ENCODE measurements at places on chromosomes 7 and 10.

DNA sequence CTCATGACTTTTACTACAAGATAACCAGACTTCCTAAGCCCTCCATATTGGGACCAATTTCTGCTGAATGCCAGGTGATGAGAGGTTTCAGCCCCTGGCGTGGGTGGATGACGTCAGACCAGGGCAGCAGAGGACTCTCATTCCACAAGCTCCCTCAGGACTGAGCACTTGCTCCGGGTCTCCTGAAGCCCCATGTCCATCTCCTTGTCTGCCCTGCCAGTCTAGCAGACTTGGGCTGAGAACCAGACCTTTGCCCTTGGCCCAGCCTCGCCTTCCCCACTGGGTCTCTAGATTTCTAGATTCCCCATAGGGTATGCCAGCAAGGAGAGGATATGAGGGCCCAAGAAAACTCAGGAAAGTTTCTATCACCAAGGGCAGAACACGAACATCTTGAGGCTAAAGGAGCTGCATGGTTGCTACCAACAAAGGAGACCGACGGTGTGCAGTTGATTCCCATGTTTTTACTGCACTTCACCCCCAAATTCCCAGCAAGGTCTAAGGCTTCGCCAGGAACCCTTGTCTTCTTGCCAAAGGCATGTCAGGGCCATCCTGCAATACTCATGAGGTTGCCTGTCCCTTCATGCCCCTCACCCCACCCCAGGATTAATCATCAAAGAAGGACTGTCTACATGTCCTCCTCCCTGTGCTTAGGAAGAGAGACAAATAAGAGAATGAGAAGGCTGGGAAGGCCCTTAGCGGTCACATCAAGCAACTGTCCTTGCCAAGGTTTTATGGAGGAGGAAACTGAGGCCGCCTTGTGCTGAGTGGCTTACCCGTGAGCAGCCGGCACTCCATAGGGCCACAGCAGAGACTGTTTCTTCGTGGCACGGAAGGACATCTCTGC, 96.5 kb upstream of the MACROH2A2 start:
- DNase-seq, result no peak

DNA sequence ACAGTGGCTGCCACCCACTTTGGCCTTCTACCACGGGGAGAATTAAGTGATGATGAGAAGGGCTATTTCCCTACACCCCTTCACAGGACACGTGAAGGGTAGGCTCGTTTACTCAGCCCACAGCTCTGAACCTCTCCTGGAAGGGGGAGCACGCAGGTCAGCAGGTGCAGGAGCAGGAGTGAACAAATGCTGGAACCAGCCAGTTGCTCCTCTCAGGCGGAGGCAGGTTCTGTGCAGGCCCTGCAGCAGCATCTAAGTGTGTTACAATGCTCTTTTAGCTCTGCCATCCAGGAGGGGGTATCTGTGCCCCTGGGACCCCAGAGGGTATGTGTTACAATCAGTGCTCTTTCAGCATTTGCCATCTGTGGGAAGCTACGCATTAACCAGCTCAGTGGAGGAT, 61.2 kb downstream of the AHR start:
- DNase-seq, result no peak

GRCh38 chr7:30659312-30659711, 22.9 kb downstream of the CRHR2 start:
- DNase-seq, result no peak

DNA sequence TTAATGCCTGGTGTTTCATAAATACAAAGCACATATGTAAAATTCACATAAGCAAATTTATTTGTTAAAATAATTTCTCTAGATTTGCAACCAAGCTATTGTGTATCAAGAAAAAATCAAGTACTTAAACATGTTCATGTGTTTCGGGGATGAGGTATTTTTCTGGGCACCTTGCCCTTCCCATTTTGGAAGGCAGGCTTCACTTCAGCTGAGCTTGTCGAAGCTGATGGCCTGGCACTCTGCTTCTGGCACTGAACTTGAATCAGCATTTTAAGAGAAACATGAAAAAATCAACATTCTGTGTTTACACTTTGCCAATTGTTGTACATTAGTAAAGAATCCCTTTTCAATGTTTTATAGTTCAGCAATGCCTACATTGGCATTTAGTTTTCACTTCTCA, 179.1 kb upstream of the STEAP4 start:
- DNase-seq, result no peak

DNA sequence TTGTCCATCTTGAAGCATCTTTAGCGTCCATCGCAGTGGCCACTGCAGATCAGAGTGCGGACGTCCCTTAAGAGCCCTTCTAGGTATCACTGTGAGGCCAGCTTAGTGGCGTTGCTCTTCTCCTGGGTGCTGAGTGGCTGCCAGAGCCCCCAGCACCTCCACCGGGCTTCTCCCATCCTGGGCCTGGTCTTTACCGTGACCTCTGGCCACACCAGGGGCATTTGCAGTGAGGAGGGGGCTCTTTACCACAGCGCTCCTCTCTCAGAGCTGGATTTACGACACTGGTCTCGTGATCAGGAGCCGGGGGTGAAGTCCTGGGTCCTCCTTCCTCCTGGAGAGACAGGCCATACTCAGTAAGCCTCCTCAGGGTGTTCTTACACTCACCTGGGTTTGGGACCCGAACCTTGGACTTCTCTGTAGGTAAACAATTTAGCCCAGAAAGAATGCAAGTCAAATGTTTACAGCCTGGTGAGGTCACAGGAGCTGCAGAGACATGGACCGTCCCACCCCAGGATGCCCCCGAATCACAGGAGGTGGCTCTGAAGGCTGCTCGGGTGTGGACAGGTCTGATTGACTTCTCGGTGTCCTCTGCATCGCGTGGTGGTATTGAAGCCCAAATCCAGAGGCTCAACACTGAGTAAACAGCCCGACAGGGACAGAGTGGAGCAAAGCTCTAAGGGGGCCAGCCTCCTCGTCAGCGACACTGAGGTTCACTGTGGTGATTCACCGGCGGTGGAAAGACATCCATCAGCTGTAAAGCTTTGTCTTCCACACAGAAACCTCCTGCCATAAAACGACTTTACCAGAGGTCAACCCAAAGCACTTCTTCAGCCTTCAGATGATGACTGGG, 33.0 kb downstream of the JAKMIP3 start:
- DNase-seq, result no peak

GRCh38 chr10:129140921-129141885, 325.8 kb upstream of the MGMT start:
- DNase-seq, result no peak

- no peak for DNase-seq
These were observed 18.6 kb upstream of the MEST start for GRCh38 chr7:130473289-130473688.

- DNase-seq, result no peak
These were observed 30.6 kb downstream of the SVOPL start for GRCh38 chr7:138670594-138670993.

- no peak for DNase-seq
These were observed 9.6 kb upstream of the FRMPD2 start for GRCh38 chr10:48284002-48284546.

GRCh38 chr7:6640246-6640721, 3.2 kb downstream of the ZNF316 start:
- no peak for DNase-seq

- DNase-seq, result no peak
These were observed 488 bp downstream of the MTERF1 start for GRCh38 chr7:91880016-91880412.

DNA sequence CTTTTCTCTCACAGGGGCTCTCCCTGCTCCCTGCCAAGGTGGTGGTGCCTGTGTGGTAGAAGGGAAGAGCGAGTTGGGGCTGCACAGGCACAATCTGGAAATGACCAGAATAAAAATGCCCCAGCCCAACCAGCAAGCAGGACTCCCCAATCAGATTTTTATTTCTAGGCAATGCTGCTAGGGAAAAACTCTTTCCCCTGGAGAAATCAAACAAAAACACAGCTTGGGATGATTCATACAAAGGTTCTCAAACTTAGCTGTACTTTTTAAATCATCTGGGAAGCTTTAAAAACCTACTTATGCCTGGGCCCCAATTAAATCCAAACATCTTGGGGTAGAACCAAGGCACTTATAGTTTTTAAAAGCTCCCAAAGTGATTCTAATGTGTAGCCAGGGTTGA, 243.2 kb downstream of the HTR7 start:
- DNase-seq, result no peak

DNA sequence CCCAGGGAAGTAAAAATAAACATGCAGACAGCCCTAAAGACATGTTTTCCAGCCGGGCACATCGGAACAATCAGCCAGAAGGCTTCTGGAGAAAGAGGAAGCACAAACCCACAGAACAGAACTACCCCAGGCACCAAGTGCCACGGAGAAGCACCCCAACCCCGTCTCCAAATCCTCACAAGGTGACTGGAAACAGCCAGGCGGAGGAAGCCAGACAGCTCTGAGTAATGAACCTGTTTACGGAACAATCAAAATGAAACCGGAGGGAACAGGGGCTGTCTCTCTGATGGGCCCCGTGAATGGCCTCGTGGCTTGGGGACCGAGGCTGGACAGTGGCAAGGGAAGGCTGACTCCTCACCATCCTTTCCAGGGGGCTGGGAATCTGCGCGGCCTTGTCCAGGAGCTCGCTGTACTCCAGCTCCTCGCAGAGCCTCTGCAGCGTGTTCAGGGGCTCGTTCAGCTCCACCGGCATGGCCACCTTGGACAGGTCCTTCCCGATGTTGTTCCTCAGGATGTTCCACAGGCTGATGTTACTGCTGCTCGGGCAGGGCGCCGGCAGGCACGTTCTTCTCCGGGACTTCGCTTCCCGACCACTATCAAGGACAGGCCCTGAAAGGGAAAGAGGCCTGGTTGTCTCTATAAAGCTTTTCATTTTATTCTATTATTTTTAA, 77.0 kb upstream of the GSDME start:
- DNase-seq, result no peak

DNA sequence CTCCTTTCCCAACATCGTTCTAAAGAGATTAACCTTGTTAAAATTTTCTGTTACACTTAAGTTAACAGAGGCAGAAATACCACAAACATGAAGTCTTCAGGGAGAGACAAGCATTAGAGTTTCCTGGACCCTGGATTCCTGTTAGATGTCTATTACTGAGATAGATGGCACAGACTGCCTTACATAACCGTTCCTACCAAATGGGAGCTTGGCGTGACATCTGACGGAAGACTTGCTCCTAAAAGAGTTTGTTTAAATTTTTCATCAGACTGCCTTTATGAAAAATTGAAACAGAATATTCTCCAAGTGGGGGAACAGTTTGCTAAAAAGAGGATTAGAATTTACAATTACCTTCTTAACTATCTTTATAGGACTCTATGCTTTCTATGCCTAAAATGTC, 22.7 kb downstream of the ANK3 start:
- DNase-seq, result no peak

GRCh38 chr10:6400821-6401465, 179.1 kb downstream of the PRKCQ start:
- DNase-seq, result no peak

GRCh38 chr10:100327007-100327717, 2.9 kb downstream of the PKD2L1 start:
- DNase-seq, result no peak

GRCh38 chr7:133854739-133855138, 272.4 kb upstream of the LRGUK start:
- DNase-seq, result no peak

DNA sequence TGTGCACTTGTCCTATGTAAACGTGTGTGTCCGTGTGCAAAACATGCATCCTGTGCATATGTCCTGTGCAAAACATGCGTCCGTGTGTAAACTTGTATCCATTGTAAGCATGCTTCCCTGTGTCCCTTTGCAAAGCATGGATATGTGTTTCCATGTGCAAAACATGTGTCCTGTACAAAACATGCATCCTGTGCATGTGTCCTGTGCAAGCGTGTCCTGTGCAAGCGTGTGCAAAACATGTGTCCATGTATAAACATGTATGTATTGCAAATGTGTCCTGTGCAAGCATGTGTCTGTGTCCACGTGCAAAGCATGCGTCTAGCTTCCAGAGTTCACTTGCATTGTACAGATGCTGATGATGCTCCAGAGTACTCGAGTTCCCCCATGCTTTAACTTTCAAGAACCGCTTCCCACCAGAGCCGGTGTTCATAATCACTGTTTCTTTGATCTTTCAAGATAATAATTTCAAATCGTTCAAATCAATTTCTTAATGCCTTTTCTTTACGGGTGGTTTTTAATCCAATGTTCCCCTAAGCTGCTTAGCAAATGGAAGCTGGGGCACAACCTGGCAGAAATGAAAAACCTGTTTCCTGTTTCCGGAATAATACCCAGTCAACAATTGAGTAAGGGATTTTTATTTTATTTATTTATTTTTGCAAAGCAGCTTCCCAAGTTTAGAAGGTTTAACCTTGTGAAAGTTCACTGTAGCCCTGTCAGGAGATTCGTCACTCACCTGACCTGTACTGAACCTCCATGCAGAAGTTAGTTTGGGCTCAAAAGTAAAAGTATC, 641 bp upstream of the ASB13 start:
- DNase-seq, result no peak

DNA sequence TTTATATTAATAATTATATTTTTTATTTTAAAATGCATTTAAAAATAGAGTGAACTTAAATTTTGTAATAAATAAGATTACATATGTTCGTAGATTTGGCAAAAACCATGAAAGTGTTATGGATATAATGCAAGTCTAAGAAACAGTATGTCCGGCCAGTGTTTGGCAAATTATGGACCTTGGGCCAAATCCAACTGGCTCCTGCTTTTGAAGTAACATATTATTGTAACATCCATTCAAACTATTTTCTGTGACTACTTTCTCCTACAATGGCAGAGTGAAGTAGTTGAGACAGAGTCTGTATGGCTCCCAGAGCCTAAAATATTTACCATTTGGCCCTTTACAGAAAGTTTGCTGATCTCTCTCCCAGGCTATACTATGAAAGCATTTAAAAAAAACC, 38.9 kb downstream of the TMEM229A start:
- DNase-seq, result no peak

DNA sequence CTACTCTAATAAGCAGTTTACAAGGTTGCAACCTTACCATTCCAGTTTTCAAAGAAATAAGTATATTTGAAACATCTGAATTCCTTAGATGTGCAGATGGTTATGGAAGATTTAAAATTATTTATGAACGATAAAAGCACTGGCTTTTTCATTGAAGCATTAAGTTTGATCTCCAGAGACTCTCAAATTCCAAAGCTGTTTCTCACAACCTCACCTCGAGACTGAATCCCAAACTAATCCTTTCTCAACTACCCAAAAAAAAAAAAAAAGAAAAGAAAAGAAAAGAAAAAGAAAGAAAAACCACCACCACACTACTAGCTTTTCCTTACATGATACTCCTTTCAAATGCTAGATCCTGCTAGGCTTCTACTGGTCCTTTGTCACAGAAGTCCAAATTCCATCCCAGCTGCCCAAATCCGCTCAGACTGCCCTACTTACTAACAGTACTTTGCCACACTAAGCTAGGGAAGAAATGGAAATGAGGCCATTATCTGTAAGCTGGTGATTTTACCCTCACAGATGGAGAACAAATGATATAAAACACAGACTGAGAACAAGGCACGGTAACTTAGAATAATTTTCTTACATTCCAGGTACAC, 100.6 kb upstream of the CDK1 start:
- no peak for DNase-seq
